ENCODE measurements at places on chromosomes 11 and 22. TPM values are rescaled to one million over a fixed set of nuclear protein-coding genes. Genes with fewer than 3 reads are reported as not detected.

The MISFA gene
- 0.36 TPM for total RNA-seq

The OR5A1 gene
- total RNA-seq: not detected

The EI24 gene
- total RNA-seq: 166 TPM

The LRRC55 gene
- not detected for total RNA-seq

The ADM gene
- total RNA-seq: 82.5 TPM

The SLC25A45 gene
- total RNA-seq: 13.1 TPM

The SMTNL1 gene
- not detected for total RNA-seq

The DEUP1 gene
- total RNA-seq: 0.26 TPM

The TSGA10IP gene
- total RNA-seq: not detected

The C11orf21 gene
- not detected for total RNA-seq

The SLC22A25 gene
- total RNA-seq: not detected

The CCDC89 gene
- total RNA-seq: 0.55 TPM

The HEPN1 gene
- not detected for total RNA-seq

The PATE2 gene
- not detected for total RNA-seq

The PHOX2A gene
- not detected for total RNA-seq

The IFITM1 gene
- 2.2 TPM for total RNA-seq

The PATE3 gene
- total RNA-seq: not detected

The C1QTNF4 gene
- not detected for total RNA-seq

The TPBGL gene
- not detected for total RNA-seq

The OR6Q1 gene
- not detected for total RNA-seq

The TTC17 gene
- 51.7 TPM for total RNA-seq

The GAL gene
- 32.2 TPM for total RNA-seq

The CRYBA4 gene
- not detected for total RNA-seq

The C11orf54 gene
- 32.4 TPM for total RNA-seq

The IGF2 gene
- total RNA-seq: 5.1 TPM

The LRRC4C gene
- not detected for total RNA-seq

The ZC3H12C gene
- total RNA-seq: 30.7 TPM

The IGLL5 gene
- not detected for total RNA-seq

The SPTBN2 gene
- total RNA-seq: 74.9 TPM

The PLET1 gene
- 0.26 TPM for total RNA-seq

The TCN1 gene
- 7.4 TPM for total RNA-seq

The MRPL23 gene
- 232 TPM for total RNA-seq

The NOL12 gene
- 32.9 TPM for total RNA-seq
